ENCODE measurements at places on chromosomes 16 and 17.

DNA sequence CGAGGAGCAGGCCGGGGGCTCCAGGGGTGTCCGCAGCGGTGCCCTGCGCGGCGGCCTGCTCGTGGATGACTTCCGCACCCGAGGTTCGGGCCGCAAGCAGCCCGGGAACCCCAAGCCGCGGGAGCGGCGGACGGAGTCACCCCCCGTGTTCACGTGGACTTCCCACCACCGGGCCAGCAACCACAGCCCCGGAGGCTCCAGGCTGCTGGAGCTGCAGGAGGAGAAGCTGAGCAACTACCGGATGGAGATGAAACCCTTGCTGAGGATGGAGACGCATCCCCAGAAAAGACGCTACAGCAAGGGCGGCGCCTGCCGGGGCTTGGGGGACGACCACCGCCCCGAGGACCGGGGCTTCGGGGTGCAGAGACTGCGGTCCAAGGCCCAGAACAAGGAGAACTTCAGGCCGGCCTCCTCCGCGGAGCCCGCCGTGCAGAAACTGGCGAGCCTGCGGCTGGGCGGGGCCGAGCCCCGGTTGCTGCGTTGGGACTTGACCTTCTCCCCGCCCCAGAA lies 75.8 kb downstream of the KLHDC4 start:
- no peak for DNase-seq

DNA sequence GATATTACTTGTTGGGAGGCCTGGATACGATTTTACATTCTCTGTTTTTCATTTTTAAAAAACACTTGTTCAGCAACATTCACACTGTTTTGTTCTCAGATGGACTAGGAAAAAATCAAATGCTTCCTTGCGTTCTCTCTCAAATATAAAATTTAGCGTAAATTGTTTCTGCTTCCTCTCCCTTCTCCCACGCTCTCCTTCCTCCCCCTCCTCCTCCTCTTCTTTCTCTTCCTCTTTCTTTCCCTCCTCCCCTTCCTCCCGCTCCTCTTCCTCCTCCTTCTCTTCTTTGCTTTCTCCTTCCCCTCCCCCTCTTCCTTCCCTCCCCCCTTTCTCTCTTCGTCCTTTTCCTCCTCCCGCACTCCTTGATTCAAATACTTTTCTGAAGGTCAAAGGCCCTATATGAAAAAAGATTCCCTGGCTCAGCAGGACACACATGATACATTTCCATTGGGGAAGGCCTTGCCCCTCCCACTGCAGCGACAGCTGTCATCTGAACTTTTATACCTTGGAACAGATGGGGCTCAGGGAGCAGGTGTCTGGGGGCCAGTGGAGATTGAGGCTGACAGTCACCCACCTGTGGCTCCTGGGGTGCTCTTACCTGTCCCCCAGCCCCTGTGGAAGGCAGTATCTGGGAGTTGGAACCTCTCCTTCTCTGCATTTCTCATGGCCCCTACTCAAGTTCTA lies 99.4 kb upstream of the SDK2 start:
- no peak for DNase-seq

GRCh38 chr17:80889231-80890195 lies 102.1 kb upstream of the CHMP6 start:
- no peak for DNase-seq

DNA sequence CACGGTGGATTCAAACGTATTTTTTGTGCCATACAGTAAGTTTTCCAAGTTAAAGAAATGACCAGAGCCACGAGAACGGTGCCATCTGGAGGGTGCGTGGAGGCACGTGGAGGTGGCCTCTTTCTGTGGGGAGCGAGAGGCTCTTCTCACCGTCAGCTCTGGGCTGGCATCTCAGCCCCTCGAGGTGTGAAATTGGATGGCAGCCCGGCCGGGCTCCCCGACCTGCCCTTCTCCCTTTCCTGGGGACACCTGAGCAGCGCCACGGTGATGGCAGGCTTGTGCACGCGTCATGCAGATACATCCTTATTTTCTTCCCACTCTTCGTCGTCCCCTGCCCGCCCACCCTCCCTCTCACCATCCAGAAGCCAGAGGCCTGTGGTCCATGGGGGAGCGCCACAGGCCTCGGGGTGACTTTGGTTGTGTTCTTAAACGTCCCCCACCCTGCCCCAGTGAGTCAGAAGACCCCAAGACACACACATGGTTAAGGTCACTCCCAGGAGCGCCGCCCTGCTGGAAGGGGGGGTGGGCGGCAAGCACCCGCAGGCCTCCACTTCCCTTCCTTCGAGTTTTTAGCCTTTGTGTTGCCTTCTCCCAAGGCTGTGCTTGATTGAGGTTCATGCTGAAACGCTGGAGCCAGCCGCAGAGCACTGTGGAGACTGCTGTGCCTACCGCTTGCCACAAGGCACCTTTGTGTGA lies 109.4 kb downstream of the BANP start:
- no peak for DNase-seq

- no peak for DNase-seq
These were observed 7.6 kb upstream of the CDK5R1 start for GRCh38 chr17:32479074-32479617.

Data from epithelial cell of proximal tubule (primary cell).